Aorta (tissue), 5 donors: ENCODE measurements at places on chromosomes 16 and 17. TPM values are rescaled to one million over a fixed set of nuclear protein-coding genes. Genes with fewer than 3 reads are reported as not detected.

NLRC5 gene
- total RNA-seq = 82.9 TPM

KRTAP3-2 gene
- not detected for total RNA-seq

CDH11 gene
- total RNA-seq = 182 TPM

MRPL45 gene
- total RNA-seq = 14.4 TPM

KRT12 gene
- total RNA-seq = not detected

UTS2R gene
- total RNA-seq = not detected

NPTX1 gene
- 1.6 TPM for total RNA-seq

TCAP gene
- 1.9 TPM for total RNA-seq

SPATA32 gene
- total RNA-seq = not detected

CACNG3 gene
- total RNA-seq = not detected

OTOA gene
- 0.21 TPM for total RNA-seq

FLII gene
- 299 TPM for total RNA-seq

CDRT15L2 gene
- total RNA-seq = not detected

NPIPB8 gene
- 2.6 TPM for total RNA-seq

EIF3C gene
- 338 TPM for total RNA-seq

MYH2 gene
- not detected for total RNA-seq

SPOP gene
- 289 TPM for total RNA-seq

CACNA1G gene
- total RNA-seq = 2.8 TPM

CIITA gene
- total RNA-seq = 19.6 TPM

DPEP2 gene
- 10.4 TPM for total RNA-seq

PIMREG gene
- 0.84 TPM for total RNA-seq

SLC13A5 gene
- total RNA-seq = 0.36 TPM

KRTAP9-2 gene
- not detected for total RNA-seq

RPL38 gene
- 597 TPM for total RNA-seq

ITGB4 gene
- total RNA-seq = 69.5 TPM

ZSCAN10 gene
- total RNA-seq = not detected

RBL2 gene
- total RNA-seq = 90.2 TPM

BAHCC1 gene
- 49.3 TPM for total RNA-seq

MARF1 gene
- 73.5 TPM for total RNA-seq

C17orf67 gene
- total RNA-seq = 3.3 TPM

CCL8 gene
- total RNA-seq = 4.5 TPM
